Dermis microvascular lymphatic vessel endothelial cell (primary cell): ENCODE measurements at places on chromosomes 3 and 15. TPM values are rescaled to one million over a fixed set of nuclear protein-coding genes. Genes with fewer than 3 reads are reported as not detected.

The DLL4 gene
- total RNA-seq, result 76.5 and 79.2 TPM in 2 replicates

The GABRB3 gene
- 0.13 TPM in 2 replicates for total RNA-seq

The SHC4 gene
- total RNA-seq, result 0.25 and 0.51 TPM in 2 replicates

The MEGF11 gene
- total RNA-seq, result not detected in 2 replicates

The CTXN2 gene
- total RNA-seq, result not detected in 2 replicates

The TRIM71 gene
- under 0.01 TPM in 1 of 2 replicates, not detected in the other for total RNA-seq

The LRRC31 gene
- not detected in 2 replicates for total RNA-seq

The SYNM gene
- total RNA-seq, result 54.2 and 105 TPM in 2 replicates

The THSD4 gene
- total RNA-seq, result 13.1 and 25.4 TPM in 2 replicates

The CHP1 gene
- 67.0 and 69.2 TPM in 2 replicates for total RNA-seq

The GDPGP1 gene
- total RNA-seq, result 9.2 and 10.0 TPM in 2 replicates

The GOLGA6A gene
- not detected in 2 replicates for total RNA-seq

The MNS1 gene
- total RNA-seq, result 0.13 TPM in 2 replicates

The CFAP91 gene
- total RNA-seq, result 0.13 TPM in 1 of 2 replicates, not detected in the other

The TUSC7 gene
- not detected in 2 replicates for total RNA-seq

The NEDD4 gene
- total RNA-seq, result 23.2 and 25.7 TPM in 2 replicates

The P3H2 gene
- total RNA-seq, result 13.7 and 24.0 TPM in 2 replicates

The CHDH gene
- 0.25 and 0.26 TPM in 2 replicates for total RNA-seq

The ISLR gene
- 0.13 TPM in 1 of 2 replicates, not detected in the other for total RNA-seq

The SLC24A5 gene
- total RNA-seq, result not detected in 2 replicates

The RIOX2 gene
- total RNA-seq, result 28.6 and 29.0 TPM in 2 replicates

The MITF gene
- total RNA-seq, result 3.0 and 5.7 TPM in 2 replicates

The FRMD4B gene
- total RNA-seq, result 67.8 and 122 TPM in 2 replicates

The CAMKV gene
- not detected in 2 replicates for total RNA-seq

The BFSP2 gene
- not detected in 2 replicates for total RNA-seq

The PDZRN3 gene
- under 0.01 and 0.13 TPM in 2 replicates for total RNA-seq

The PPP1R14D gene
- not detected in 2 replicates for total RNA-seq

The AHSG gene
- total RNA-seq, result under 0.01 TPM in 1 of 2 replicates, not detected in the other
